ENCODE measurements at places on chromosomes 7 and 10.

- no peak for DNase-seq
Observed at GRCh38 chr7:107638594-107638993, 22.0 kb upstream of the SLC26A4 start.

- no peak for DNase-seq
Observed at GRCh38 chr7:149729983-149730801, 43.2 kb downstream of the ZNF467 start.

DNA sequence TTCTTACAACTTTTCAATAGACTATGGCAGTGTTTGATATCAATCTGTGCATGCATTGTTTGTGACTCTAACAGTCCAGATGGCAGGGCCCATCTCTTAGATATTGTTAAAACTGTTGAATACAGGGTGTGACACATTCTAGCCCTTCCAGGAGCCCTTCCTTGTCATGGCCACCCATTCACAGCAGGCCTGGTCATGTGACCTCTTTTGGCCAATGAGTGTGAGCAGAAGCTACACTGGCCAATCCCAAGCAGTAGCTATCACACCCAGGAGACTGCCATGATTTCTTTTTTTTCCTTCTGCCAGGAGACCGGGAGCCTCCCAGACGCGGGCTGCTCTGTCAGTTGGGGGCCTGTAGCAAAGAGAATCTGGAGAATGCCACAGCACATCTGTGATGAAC is 655.4 kb upstream of the MKI67 start:
- no peak for DNase-seq

- peak; percentile 35 for DNase-seq
Observed at GRCh38 chr10:120541984-120542383, 85.0 kb downstream of the PLPP4 start.

DNA sequence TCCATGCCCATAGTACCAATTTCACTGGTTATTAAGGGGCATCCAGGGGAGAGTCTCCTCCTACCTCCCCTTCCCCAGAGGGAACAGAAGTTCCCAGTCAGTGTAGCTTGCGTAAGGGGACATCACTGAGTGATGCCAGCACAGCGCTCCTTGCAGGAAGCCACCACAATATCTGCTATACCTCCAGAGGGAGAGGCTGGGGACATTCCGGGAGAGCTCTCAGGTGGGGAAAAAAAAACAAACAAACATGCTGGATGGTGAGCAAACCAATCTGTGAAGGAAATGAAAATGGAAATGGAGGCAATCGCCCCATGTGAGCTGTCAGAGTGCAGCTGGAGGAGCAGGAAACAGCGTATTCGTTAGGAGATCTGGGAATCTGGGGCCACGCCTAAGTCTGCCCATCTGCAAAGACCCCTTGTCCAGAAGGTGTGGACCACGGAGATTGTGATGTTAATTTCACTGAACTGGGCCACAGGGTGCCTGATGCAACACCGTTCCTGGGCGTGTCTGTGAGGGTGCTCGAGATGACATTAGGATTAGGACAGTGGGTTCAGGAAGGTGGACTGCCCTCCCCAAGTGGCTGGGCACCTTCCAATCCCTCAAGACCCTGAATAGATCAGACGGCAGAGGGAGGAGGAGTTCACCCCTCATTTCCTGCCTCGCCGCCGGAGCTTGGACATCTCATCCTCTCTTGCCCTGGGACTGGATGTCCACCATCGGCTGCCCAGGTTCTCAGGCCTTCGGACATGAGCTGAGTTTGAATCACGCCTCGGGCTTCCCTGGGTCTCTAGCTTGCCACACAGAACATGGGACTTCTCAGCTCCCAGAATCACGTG is 30.5 kb downstream of the GNA12 start:
- DNase-seq: no peak

GRCh38 chr10:15632456-15633091 is 87.1 kb downstream of the ITGA8 start:
- DNase-seq: no peak

GRCh38 chr10:65805993-65806392 is 1119.8 kb upstream of the LRRTM3 start:
- DNase-seq: no peak

- DNase-seq: no peak
Observed at GRCh38 chr7:14698239-14698638, 204.3 kb downstream of the DGKB start.

GRCh38 chr10:15515202-15515601 is 144.1 kb upstream of the FAM171A1 start:
- no peak for DNase-seq

GRCh38 chr7:6246251-6246917 is 26.0 kb downstream of the CYTH3 start:
- DNase-seq: no peak

DNA sequence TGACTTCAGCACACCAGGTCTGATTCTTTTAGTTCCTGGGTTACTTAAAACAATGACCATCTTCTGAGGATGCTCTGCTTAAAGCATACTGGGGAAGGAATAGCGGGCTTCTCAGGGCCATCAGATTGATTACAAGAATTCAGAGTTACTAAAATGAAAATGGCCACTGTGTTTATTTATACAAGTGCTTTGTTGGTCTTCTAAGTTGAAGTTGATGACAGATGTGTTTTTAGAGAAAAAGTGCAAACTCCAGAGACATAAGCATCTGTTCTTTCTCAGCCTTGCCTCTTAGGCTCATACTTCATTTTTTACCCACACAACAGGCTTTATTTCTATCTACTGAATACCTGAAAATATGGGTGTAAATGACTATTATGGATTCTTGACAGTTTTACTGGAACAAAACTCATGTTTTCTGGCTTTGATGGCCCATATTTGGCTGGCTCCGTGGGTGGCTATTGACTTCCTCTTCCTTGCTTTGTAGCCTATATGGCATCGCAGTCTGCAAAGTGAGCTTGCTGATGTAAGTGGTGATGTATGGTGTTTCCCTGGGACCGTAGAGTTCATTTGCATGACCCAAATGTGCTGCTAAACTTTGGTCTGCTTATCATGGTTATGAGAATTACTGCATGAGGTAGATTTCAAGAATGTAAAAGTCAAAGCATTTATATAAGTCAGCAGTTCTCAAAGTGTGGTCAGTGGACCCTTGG is 121.3 kb downstream of the BMPER start:
- no peak for DNase-seq

DNA sequence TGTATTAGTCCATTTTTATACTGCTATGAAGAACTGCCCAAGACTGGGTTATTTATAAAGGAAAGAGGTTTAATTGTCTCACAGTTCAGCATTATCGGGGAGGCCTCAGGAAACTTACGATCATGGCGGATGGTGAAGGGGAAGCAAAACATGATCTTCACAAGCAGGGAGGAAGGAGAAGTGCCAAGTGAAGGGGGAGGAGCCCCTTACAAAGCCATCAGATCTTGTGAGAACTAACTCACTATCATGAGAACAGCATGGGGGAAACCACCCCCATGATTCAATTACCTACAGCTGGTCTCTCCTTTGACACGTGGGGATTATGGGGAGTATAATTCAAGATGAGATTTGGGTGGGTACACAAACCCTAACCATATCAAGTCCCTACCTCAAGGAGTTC is 85.4 kb downstream of the JAZF1 start:
- DNase-seq: no peak

- DNase-seq: peak; percentile 20
Observed at GRCh38 chr7:93245525-93246432, 13.6 kb downstream of the VPS50 start.

DNA sequence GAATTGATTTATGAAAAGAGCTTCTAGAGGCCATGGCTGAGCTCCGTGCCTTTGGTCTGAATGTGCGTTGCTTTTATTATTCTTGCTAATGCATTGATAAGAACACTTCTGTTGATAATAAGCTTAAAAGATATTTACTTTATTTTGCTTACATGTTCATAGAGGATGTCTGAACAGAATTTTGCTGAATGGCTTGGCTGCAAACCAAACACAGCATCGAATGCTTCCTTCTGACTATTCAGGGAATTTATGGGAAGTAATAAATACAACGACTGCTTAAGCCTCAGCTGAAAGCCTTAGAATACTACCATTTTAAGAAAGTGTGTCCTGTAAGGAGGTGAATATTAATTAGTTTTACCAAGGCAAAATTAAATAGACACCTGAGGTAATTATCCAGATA is 643.5 kb upstream of the POT1 start:
- no peak for DNase-seq

- DNase-seq: peak; percentile 28
Observed at GRCh38 chr7:117750612-117751563, 122.4 kb downstream of the CTTNBP2 start.

DNA sequence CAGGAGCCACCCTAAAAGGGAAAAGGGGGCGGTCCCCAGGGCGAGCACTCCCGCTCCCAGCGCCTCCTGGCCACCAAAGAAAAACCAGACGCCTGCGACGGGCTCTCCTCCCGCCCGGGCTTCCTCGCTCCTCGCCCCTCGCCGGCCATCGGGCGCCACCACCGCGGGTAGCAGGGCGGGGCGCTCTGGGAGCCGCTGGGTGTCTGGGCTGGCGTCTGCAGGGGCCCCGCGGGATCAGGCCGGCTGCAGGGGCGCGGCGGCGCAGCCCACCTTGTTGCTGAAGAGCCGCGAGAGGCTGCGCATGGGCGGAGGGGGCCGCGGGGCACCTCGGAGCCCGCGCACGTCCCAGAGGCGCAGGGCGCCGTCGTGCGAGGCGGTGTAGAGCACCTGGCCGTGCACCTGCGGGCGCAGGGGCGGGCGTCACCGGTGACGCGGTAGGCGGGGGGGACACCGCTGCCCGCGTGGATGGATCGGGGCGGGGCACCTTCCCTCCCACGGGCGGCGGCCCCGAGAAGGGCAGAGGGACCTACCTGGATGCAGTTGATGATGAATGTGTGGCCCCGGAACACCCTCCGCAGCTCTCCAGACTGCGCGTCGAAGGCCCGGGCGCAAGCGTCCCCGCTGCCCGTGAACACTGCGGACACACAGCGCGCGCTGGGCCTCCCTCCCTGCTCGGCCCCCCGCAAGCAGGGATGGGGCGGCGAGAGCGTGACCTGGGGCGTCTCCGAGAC is 28.3 kb downstream of the WDR86 start:
- no peak for DNase-seq

DNA sequence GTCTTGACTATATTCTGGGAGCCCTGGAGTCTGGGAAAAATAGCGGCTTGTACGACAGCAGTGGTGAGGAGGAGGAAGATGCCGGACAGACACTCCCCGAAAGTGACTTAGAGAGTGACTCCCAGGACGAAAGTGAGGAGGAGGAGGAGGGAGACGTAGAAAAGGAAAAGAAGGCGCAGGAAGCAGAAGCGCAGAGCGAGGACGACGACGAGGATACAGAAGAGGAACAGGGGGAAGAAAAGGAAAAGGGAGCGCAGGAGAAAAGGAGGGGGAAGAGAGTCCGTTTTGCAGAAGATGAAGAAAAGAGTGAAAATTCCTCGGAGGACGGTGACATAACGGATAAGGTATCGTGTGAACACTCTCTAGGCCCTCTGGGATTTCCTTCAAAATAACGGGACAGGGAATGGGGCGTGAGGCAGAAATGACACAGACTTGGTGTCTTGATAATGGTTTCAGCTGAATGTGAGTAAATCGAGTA is 908 bp downstream of the NOM1 start:
- no peak for DNase-seq

GRCh38 chr10:119449760-119450461 is 92.6 kb downstream of the RGS10 start:
- DNase-seq: peak; percentile 41

- DNase-seq: no peak
Observed at GRCh38 chr7:33646891-33647391, 258.4 kb upstream of the BMPER start.

DNA sequence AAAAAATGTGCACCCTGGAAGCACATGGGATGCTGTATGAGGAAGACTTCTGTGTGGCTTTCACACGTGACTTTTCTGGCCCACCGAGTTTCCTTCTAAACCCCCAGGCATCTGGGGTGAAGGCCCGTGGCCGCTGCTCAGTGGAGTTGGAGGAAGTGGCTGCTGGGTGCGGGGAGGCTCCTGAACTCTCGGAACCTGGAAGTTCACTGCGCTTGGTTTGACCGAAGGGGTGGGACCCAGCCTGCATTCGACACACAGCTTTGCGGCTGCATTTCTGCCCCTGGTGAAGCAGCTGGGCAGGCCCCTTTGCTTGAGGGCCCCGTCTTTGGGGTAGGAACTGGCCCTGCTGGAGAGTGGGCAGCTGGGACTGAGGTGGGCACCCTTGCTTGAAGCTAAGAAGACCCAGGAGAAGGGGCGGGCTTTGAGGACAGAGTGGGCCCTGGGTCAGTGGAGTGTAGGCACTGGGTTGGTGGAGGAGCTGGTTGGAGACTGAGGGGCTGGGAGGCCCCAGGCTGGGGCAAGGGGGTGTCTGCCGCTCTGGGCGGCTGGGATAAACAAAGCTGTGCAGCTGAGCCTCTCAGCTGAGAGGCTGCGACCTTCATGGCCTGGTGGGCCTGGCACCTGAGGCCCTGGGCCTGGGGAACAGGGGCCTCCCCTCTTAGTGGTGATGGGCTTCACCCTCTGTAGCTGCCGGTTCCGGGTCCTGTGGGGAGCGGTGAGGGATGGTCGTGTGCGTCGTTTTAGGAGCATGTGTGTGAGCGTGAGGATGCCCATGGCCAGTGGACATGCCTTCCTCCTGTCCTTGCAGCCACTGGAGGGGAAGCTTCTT is 78.0 kb downstream of the INPP5A start:
- no peak for DNase-seq

- DNase-seq: no peak
Observed at GRCh38 chr10:7881119-7881518, 62.8 kb downstream of the TAF3 start.
